ENCODE measurements at places on chromosomes 2 and 18.

GRCh38 chr2:237540823-237541222 lies 25.6 kb upstream of the PRLH start:
- DNase-seq, result no peak

- no peak for DNase-seq
These were observed 22.8 kb downstream of the PRKCE start for GRCh38 chr2:45674035-45674816.

- DNase-seq, result no peak
These were observed 867.1 kb upstream of the ZEB2 start for GRCh38 chr2:145386973-145387372.

GRCh38 chr2:9310377-9310776 lies 103.8 kb downstream of the ASAP2 start:
- DNase-seq, result no peak

DNA sequence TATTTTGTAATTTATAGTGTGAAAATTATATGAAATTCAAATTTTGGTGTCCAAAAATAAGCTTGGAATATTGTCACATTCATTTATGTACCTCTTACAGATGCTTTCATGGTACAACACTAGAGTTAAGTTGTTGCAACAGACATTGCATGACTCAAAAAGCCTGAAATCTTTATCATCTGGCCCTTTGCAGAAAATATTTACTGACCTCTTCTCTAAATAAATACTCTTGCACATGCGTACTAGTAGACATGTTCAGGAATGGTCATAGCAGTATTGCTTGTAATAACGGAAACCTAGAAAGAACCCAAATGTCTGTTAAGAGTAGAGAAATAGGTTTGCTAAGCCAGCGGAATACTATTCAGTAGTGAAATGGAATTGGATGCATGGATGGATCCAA lies 60.4 kb downstream of the GALNT1 start:
- DNase-seq, result no peak

DNA sequence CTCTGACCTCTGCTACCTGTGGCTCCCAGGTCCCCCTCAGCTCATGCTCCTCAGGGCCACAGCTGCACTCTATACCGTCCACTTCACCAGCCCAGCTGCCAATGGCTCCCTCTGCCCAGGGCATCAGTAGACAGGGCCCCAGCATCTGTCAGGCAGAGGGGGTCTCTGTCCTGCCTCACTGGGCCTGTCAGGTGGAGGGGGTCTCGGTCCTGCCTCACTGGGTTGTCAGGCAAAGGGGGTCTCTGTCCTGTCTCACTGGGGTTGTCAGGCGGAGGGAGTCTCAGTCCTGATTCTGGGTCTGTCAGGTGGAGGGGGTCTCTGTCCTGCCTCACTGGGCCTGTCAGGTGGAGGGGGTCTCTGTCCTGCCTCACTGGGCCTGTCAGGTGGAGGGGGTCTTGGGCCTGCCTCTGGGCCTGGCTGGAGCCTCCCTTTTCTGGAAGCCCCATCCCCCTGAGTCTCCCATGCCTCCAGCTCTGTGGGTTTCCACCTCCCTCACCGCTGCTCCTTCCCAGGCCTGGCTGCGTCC lies 19.9 kb downstream of the SNORC start:
- no peak for DNase-seq

- no peak for DNase-seq
These were observed 300.3 kb upstream of the GULP1 start for GRCh38 chr2:187991389-187991788.

DNA sequence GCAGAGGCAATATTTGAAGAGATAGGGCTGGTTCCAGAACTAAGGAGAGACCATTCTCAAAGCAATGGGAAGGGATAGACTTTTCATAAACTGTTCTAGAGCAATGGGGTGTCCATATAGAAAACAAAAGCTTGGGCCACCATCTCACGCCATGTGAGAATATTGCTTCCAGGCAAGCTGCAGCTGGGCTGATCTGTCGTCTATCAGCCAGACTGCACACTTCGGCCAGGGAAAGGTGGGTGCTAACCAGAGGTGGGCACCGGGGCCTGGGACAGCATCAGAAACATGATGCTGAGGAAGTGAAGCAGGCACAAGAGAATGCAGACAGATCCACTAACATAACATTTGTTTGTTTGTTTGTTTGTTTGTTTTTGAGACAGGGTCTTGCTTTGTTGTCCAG lies 43.7 kb downstream of the MYO7B start:
- DNase-seq, result no peak

DNA sequence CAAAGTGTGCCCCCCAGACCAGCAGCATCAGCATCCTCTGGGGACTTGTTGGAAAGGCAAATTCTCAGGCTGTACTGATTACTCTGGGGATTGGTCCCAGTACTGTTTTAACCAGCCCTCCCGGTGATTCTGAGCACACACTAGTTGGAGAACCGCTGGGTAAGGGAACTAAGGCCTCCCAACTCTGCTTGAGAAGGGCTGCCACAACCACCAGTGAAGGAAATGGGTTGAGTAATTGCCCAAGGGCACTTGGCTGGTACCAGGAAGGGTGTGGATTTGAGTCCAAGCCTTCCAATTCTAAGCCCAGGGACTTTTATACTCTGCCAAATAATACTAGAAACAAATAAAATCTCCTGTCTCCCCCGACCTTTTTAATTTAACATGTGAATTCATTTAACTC lies 219.9 kb downstream of the SETBP1 start:
- DNase-seq, result no peak

GRCh38 chr2:138537170-138537915 lies 35.8 kb downstream of the SPOPL start:
- no peak for DNase-seq

DNA sequence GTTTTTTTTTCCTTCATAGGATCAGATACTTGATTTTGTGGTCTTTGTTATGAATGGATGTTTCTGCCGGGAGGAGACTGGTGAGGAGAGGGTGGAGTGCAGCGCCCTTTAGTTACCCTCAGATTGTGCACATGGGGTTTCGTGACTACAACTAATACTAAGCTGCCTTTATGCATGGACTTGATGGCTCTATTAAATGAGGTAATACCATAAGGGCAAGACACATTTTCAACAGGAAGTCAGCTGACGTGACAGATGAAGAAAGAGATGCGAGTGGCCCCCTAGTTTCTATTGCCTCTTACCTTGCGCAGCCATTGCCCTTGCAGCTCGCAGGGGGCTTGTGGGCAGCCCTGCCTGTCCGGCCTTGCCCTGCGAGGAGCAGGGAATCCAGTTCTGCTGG lies 24.4 kb downstream of the ZNF407 start:
- no peak for DNase-seq

DNA sequence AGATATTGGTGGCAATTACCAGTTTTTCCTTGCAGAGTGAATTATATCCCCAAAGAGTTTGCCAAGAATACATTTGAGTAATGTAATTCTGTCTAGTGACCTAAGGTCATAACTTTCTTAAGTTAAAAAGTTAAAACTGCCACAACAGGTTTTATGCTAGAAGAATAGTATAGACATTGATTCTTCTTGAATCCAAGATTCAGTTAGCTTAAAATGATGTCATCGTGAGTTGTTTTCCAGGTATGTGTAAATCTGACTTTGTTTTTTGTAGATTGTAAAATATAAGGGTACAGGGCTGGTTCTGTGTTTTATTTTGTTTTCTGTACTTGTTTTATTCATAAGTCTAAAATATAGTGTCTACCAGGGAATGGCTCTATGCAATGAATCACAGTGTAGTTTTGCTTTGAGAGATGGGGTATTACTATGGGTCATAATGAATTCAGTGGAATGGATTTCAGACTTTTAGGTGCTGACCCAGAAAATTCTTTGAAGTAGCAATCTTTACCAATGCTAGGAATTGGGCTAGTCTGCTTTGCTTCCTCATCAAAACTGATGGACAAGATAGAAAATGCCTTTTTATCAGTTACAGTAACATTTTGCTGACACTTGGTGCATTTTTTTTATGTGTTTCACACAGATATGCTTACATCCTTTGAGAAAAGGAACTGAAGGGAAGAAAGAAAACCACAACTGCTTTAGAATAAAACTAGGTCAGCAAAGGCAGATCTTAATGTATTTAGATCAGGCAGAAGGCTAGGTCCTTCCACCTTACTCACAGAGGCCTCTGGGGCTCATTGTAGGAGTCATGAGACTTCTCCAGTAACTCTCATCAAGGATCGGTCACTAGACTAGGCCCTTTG lies 20.8 kb upstream of the MGAT5 start:
- no peak for DNase-seq

GRCh38 chr18:46516555-46516954 lies 140.5 kb downstream of the LOXHD1 start:
- no peak for DNase-seq
